CD4-positive, alpha-beta T cell treated with Interleukin-6 at 100 ng/mL for 8 hours (primary cell): ENCODE measurements at places on chromosomes 11 and 22.

GRCh38 chr11:87176044-87176443, 138.3 kb downstream of the TMEM135 start:
- no peak for DNase-seq

- DNase-seq, result no peak
Observed at GRCh38 chr11:74138572-74138971, 32.2 kb downstream of the C2CD3 start.

GRCh38 chr11:116990061-116990473, 108.2 kb downstream of the SIK3 start:
- no peak for DNase-seq

DNA sequence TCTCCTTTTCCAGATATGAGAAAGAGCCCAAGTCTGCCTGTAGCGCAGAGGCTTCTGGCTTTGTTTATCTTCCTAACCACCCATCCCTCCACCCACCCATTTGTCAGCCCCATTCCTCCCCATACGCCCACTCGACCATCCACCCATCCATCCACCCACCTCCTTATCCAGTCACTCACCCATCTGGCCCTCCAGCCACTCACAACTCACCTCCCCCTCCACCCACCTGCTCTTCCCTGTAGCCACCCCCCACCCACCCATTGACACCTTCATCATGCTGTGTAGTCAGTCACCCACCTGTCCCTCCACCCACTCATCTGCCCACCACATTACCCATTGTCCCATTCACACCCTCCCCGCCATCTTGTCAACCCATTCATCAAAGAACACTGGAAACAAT, 5.5 kb downstream of the CST6 start:
- no peak for DNase-seq

GRCh38 chr11:106958517-106959248, 59.6 kb downstream of the GUCY1A2 start:
- DNase-seq, result no peak

GRCh38 chr11:129710423-129710822, 105.2 kb upstream of the TMEM45B start:
- no peak for DNase-seq

GRCh38 chr11:92362989-92363388, 138.4 kb downstream of the FAT3 start:
- DNase-seq, result no peak

- no peak for DNase-seq
Observed at GRCh38 chr11:2248762-2249161, 21.6 kb downstream of the ASCL2 start.

- DNase-seq, result no peak
Observed at GRCh38 chr11:7579361-7579791, 65.6 kb downstream of the PPFIBP2 start.

GRCh38 chr22:30178181-30179126, 68.1 kb downstream of the LIF start:
- DNase-seq, result peak; percentile 43

GRCh38 chr11:47991266-47991830, 11.0 kb downstream of the PTPRJ start:
- DNase-seq, result peak; percentile 41

DNA sequence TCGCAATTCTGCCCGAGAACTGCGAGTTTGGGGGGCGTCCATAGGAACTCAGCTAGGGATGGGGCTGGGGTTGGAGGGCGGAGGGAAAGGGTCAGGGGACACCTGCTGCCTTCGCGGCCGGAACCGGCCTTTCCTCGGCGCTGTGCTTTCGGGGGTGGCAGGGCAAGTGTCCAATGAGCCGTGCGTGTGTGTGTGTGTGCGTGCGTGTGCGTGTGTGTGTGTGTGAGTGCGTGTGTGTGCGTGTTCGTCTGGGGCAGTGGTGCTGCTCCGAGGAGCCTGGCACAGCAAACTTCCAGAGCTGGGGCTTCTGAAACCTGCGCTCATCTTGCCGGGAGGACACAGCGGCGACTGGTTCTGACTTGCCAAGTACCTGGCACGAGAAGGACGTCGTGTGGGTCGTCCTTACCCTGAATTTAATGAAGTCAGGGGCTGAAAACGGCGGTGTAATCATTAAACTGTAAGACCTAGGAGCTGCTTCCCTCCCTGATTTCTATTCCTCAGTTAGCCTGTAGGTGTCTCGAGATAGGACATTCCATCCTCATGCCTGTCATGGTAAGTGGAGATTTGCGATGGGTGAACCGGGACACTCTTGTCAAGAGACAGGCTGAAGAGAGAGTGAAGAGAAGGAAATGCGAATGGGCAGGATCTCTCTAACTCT, 27.0 kb upstream of the AMOTL1 start:
- no peak for DNase-seq

- DNase-seq, result no peak
Observed at GRCh38 chr22:34036931-34037330, 116.7 kb upstream of the LARGE1 start.

- no peak for DNase-seq
Observed at GRCh38 chr11:86577644-86578636, 94.5 kb downstream of the ME3 start.

DNA sequence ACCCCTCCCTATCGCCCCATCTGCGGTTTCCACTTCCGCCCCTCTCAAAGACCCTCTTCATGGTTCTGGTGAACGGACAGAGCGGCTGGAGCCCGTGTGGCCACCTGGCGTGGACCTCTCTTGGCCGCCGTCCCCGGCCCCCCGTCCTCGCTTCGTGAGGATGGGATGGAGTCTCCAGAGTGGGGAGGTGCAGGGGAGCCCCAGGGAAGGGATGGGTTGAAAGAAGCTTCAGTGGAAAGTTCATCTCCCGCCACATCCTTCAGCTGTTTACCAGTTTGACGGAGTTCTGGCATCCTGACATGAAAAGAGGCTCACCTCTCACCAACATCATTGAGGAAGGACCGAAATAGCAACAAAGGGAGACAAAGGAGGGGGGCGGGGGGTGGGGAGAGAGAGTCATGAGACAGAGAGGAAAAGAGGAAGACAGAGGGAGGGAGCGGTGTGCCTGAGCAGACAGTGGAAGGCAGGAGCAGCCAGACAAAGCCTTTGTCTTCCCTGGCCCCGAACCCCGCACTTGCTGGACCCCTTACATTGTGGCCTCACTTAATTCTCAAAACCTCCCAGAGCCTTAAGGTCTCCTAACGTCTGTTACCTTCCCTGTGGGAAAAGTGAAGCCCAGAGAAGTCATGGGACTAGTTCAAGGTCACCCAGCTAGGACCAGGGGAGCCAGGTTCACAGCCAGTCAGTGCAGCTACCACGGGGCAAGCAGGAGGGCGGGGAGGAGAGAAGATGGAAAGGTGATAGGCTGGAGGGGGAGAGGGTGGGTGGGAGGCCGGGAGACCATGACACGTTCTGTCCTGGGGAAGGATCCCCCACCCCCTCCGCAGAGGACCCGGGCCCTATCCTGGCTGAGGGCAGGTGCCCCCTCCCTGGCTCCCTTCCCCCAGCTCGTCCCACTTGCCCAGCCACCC, 54.9 kb downstream of the CD6 start:
- peak; percentile 78 for DNase-seq

DNA sequence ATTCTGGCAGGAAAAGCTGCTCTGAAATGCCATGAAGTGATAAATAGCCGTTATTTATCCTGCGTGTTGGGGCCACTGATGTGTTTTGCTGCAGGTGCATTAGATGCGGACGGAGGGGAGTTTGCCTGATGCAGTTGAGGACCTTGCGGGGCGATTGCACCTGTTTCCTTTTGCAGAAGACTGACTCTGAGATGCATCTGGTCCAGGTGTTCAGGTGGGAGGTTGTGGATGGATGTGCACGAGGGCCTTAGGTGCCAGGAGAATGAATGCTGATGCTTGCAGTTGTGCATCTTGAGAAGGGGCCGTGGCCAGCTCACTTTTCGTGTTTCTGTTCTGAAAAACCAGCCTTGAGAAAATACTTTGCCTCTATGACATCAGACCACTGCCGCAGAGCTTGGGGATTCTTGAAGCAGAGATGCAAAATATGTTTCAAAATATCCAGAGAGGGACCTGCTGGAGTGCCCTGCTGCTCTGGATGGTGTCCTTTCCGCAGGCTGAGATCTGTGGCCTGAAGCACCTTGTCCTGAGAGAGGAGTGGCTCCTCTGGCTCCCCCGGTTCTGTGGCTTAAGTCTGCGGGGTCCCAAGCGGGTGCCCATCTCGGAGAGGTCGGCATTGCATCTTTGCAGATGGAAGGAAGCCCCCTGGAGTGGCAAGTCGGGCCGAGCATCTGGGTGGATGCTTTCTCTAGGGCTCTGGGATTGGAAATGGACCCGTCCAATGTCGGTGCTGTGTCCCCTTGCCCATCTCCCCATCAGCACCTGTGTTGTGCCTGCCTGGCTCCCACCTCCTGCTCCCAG, 1031.1 kb downstream of the TBC1D22A start:
- DNase-seq, result no peak

- DNase-seq, result no peak
Observed at GRCh38 chr11:35275786-35276170, 136.8 kb downstream of the CD44 start.

- DNase-seq, result no peak
Observed at GRCh38 chr11:46366661-46367161, 14.8 kb upstream of the MDK start.

DNA sequence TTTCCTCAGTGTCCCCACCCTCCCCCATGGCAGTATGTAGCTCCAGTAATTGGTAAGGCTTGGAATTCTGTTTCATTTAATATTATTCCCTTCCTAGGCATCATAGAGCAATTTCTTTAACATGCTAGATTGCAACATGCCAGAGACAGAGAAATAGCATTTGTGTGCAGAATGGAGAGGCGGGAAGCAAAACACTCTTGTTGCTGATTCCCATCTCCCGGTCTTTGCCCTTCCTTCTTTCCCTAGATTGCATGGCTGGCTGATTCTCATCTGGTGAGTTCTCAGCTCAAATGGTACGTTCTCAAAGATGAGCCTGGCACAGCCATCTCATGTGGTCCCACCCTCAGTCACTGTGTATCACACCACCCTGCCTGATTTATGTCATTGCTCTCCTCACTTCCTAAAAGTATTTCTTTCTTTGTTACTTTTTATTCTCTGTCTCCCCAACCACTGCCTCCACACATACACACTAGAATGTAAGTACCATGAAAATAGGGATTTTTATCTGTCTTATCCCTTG, 66.9 kb downstream of the ARFGAP2 start:
- DNase-seq, result no peak

DNA sequence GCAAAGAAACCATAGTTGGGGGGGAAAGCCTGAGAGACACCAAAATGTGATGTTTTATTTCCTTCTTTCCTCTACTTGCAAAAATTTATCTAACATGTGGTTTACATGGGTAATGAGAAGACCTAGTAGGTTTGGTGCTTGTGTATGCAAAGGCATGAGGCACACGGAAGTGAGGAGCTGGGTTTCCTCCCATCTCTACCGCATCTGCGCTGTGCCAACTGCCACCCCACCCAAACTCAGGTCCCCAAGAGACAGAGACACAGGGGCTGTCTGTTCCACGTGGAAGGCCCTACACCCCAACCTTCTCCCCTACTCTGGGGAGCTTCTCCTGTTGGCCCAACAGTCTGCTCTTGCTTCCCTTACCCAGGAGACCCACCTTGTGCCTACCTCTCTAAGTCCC, 4.8 kb downstream of the RTL6 start:
- no peak for DNase-seq

GRCh38 chr11:118319337-118319707, 14.8 kb downstream of the CD3E start:
- no peak for DNase-seq

DNA sequence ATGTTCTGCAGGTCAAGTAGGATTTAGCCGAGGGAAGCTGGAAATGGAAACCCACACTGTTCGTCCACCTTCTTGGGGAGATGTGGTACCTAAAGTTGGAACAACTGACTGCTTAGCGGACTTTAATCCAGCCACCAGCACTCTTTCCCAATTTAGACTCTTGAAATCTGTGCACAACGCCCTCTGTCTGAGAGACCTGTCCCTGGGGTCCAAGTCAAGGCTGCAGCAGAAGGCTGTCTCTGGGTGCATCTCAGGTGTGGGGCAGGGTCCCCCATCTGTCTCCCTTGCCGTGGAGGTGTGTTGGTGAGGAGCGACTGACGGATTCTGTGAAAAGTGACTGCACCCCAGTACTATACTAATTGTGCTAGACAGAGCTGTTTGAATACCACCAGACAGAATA, 168.2 kb upstream of the CADM1 start:
- no peak for DNase-seq

DNA sequence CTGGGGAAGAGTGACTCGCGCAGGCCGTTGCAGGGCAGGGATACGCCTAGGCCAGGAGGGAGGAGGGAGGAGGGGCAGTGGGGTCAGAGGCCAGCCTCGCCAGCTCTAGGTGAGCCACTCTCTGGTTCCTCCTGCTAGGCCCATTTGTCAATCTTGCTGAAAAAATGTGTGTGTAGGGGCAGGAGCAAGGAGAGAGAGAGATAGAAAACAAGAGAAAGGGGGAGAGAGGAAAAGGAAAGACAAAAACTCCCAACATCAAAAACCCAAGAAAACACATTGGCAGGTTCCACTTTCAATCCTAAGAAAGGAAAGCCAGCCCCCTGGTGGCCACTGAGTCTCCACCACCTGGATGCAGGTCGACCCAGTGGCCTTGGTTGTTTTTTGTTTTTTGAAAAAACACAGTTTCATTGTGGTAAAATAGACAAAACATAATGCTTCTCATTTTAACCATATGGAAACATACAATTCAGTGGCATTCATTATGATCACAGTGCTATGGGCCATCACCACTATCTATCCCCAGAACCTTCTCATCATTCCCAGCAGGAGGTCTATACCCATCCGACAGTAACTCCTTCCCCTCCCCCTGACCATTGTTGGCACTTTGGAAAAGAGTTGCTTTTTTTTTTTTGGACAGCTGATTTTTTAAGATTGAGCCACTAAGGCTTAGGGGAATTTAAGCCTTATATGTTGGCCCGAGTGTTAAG, 10.9 kb downstream of the OMP start:
- DNase-seq, result no peak

DNA sequence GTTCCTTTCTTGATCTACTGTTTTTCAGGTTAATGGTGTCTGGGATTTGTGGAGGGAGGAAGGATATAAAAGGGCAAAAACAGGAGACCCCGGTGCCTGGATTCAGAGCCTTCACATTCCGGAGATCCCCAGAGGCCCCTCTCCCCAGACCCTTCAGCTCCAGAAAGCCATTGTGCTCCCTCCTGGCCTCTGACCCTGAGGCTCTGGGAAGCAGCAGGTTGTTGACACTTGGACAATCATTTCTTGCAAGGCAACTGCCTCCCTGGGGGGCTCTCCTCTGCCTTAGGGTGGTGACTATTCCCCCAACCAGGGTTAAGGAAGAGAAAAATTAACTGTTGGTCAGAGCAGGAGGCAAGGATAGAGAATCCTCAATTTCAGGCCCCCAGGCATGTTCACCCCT, 86.9 kb upstream of the NNMT start:
- no peak for DNase-seq

GRCh38 chr11:78941226-78941851, 366.7 kb upstream of the NARS2 start:
- no peak for DNase-seq

- DNase-seq, result no peak
Observed at GRCh38 chr11:492427-493226, 14.4 kb downstream of the RNH1 start.
